ENCODE measurements at places on chromosomes 3 and 15.

- no peak for DNase-seq
Observed at GRCh38 chr3:98766924-98767323, 3.8 kb downstream of the ST3GAL6 start.

GRCh38 chr3:1197051-1197450, 104.2 kb downstream of the CNTN6 start:
- no peak for DNase-seq

- DNase-seq = peak; percentile 7
Observed at GRCh38 chr3:58074997-58075396, 66.8 kb downstream of the FLNB start.

GRCh38 chr15:40276927-40277326, 5.9 kb downstream of the ANKRD63 start:
- DNase-seq = no peak

DNA sequence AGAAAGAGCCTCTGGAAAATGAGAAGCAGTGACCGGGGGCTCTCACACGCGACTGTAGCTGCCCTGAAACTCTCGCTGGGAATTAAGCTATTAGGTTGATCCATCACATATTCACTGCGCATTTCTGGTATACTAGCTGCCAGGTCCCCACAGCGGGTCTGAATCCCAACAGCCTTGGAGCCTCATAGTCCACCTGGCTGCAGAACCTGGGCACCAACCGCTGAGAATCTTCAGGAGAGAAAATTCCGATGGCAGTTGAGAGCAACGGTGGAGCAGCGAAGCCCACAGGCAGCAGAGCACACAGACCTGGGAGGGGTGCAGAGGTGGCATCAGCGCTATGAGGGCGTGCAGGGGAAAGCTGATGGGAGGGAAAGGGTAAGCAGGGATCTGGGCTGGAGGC, 75.1 kb downstream of the FAM174B start:
- DNase-seq = no peak

DNA sequence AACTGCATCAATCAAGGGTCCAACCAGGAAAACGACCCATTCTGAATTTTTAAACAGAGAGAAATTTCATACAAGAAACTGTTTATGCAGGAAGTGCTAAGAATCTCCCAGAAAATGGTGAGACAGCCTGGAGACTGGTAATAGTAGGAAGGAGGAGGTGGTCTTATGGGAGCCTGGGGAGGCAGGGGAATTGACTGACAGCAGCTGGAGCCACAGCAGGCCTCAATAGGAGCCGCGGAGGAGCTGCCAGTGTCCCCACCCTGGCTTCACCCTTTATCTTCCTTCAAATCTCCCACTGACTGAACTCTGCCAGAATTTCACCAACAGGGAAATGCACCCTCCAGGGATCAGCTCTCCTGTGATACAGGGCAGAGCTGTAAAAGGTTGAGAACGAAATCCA, 7.5 kb upstream of the C3orf80 start:
- DNase-seq = no peak

DNA sequence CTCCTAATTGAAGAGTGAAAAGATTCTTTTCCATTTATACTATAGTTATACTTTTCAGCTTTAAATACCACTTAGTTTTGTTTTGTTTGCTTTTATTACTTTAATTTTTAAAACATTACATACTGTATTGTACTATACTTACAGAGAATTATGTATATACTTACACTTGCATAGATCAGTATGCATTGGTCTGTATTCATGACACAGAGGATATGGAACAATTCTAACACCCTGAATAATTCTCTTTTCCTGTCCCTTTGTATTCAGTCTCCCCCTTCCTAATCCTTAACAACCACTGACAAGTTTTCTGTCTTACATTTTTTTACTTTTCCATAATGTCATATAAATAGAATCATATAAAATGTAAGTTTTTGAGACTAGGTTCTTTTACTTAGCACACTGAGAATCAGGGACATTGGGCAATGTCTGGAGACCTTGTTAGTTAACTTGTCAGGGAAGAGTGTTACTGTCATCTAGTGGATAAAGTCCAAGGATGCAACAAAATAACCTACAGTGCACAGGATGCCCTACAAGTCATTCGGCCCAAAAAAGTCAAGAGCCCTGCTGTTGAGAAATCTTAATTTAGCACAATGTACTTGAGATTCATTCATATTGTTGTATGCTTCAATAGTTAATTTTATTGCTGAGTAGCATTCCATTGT, 95.7 kb upstream of the MCTP2 start:
- no peak for DNase-seq

GRCh38 chr3:8472549-8472948, 29.1 kb upstream of the LMCD1 start:
- no peak for DNase-seq

GRCh38 chr3:150610785-150611184, 7.7 kb downstream of the SELENOT start:
- DNase-seq = no peak

GRCh38 chr3:2458816-2459215, 360.1 kb downstream of the CNTN4 start:
- no peak for DNase-seq

DNA sequence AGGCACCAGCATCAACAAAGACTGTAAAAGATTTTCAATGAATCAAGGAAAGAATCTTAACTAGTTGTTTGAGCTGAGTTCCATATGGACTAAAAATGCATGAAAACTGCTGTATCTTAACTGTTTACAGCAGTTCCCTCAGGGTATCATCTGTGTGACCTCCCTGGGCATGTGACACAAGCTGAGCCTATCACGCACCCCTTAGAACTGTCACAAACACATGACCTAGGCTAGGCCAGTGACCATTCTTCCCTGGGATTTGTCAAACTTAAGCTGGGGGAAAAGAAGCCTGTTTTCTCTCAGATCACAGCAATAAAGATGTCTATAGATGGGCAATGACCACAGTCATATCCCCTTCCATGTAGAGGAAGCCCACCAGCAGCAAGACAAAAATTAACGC, 35.7 kb downstream of the IGF2BP2 start:
- DNase-seq = no peak

- DNase-seq = peak; percentile 11
Observed at GRCh38 chr3:170257145-170257544, 34.9 kb downstream of the PRKCI start.

DNA sequence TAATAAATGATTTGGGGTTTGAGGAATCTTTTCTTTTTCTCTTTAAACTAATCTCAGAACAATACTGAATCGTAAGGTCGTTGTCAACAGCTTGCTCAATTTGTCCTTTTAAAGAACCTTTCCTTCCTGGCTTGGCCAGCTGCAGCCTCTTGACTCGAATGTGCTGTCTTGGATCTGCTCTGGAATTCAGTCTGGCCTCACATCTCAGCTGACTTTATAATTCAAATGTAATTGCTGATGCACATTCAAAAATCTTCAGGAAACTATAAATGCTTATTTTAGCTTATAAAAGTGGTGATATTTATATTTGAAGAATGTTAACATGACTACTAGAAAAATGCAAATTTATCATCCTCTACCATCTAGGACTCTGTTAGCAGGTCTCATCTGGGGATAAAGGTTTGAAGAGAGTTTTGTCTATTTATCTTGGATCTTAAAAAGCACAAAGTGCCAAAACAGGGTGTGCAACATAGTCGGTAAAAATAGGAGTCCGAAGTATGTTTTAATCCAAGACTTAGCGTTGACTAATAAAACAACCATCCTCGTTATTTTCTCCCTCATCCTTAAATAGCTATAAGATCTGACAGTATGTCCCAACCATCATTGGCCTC, 1035.2 kb downstream of the MCTP2 start:
- DNase-seq = no peak

DNA sequence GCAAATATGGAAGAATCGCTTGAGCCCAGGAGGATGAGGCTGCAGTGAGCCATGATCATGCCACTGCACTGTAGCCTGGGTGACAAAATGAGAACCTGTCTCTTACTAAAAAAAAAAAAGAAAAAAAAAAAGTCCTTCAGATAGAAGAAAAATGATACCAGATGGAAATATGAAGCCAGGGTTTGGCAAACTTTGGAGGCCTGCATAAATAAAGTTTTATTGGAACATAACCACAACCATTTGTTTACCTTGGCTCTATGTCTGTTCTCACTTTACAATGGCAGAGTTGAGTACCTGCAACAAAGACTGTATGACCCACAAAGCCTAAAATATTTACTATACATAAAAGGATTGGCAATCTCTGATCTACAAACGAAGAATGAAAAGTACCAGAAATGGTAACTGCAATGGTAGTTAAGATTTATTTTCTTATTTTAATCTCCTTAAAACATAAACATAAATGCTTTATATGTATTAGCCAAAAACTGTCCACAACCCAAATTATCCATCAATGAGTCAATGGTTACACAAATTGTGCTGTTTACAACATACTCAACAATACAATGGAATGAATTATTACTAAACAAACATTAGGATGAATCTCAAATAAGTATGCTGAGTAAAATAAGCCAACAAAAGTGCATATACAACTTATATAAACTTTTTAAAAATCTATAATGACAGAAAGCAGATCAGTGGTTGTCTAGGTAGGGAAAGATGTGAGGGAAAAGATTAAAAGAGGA, 41.8 kb downstream of the GOLGB1 start:
- DNase-seq = no peak

DNA sequence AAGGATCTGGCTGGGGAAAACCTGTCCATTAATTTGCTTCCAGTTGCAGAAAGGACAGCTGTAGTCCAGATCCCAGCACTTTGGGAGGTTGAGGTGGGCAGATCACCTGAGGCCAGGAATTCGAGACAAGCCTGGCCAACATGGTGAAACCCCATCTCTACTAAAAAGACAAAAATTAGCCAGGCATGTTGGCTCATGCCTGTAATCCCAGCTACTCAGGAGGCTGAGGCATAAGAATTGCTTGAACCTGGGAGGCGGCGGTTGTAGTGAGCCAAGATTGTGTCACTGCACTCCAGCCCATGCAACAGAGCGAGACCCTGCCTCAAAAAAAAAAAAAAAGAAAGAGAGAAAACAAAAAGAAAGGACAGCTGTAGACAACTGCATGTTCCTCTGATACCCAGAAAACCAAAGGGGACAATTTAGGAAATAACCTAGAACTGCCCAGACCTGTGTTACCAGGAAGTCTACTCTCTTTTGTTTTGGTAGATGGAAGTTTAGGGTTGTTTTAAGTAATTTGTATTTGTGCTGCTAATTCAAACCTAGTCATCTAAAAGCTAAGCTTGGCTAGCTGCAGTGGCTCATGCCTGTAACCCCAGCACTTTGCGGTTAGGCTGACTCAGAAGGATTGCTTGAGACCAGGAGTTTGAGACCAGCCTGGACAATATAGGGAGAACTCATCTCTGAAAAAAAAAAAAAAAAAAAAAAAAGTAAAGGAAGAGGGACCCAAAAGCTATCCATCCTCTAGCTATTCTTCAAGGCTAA, 22.7 kb downstream of the EXD1 start:
- DNase-seq = no peak

GRCh38 chr15:27871078-27871901, 227.8 kb downstream of the OCA2 start:
- no peak for DNase-seq

DNA sequence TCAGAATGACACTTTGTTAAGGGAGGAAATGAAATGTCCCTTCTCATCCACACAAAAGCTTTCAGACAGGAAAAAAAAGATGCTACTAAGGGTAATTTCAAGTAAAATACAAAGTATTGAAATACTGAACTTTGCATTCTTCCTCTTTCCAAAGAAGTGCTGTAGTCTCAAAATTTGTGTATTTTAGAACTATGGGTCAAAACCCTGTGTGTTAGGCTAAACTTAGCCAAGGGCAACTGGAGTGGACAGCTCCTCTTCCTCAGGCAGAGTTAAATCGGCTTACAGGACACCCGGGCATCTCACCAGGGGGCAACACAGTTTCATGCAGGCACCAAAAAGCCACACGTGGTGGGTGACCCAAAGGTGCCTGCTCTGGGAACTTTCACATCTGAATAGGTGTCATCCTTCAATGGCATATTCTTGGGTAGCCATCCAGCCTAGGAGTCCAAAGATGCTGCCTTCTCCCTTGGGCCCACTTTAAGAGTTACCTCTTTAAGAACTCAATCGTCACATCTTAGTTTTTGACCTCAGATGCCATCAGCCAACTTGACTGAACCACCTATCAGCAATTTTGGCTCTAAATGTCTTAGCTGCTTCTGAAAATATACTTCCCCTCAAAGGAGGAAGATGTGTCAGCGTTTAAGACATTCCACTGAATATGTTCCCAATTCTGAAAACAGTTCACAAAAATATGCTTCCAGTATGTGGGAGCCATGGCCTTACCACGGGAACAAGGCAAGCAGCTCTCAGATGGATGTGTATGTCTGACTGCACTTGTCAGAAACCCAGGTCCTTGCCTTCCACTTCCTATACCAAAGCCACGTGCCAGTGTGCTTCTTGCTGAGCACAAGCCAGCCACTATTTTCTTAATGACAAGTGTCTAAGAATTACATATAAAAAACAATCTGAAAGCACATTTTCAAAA, 32.2 kb upstream of the MUC13 start:
- DNase-seq = no peak

GRCh38 chr3:55691141-55691540, 204.0 kb upstream of the WNT5A start:
- DNase-seq = no peak

- DNase-seq = no peak
Observed at GRCh38 chr3:141308588-141309218, 59.6 kb upstream of the ZBTB38 start.

GRCh38 chr3:11567516-11568467, 75.9 kb downstream of the VGLL4 start:
- DNase-seq = no peak

GRCh38 chr15:70111203-70112073, 13.7 kb upstream of the TLE3 start:
- no peak for DNase-seq

DNA sequence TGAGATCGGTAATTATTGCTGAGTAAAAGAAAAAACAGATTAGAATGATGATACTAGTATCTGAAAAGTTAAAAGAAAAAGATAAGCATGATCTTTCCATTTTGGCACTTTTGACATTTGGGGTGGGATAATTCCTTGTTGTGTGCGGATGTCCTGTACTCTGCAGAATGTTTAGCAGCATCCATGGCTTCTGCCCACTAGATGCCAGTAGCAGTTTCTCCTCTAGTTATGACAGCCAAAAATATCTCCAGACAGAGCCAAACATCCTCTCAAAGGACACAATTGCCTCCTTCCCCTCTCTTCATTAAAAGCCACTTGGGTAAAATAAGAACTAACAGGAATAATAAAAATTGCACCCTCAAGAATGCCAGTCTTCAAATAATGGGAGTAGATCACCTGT, 468.8 kb upstream of the GRM7 start:
- DNase-seq = no peak

GRCh38 chr15:59993950-59994401, 10.1 kb upstream of the FOXB1 start:
- no peak for DNase-seq

- DNase-seq = no peak
Observed at GRCh38 chr3:47370887-47371697, 9.7 kb upstream of the PTPN23 start.

GRCh38 chr3:107574650-107575049, 51.9 kb downstream of the BBX start:
- no peak for DNase-seq

Measured in stimulated activated CD4-positive, alpha-beta T cell treated with anti-CD3 and anti-CD28 coated beads, Interleukin-15, amount 100 ng/mL, for 48 hours (primary cell).